ENCODE measurements at places on chromosomes 7 and 10. TPM values are rescaled to one million over a fixed set of nuclear protein-coding genes. Genes with fewer than 3 reads are reported as not detected.

The ACTL6B gene
- not detected for total RNA-seq

The TRPV5 gene
- not detected for total RNA-seq

The TRIM73 gene
- 0.38 TPM for total RNA-seq

The PNLIP gene
- total RNA-seq = under 0.01 TPM

The SGPL1 gene
- 144 TPM for total RNA-seq

The C10orf105 gene
- not detected for total RNA-seq

The ARHGAP22 gene
- total RNA-seq = 9.0 TPM

The CYP2E1 gene
- under 0.01 TPM for total RNA-seq

The CDNF gene
- 1.3 TPM for total RNA-seq

The CCDC146 gene
- 2.1 TPM for total RNA-seq

The TUBAL3 gene
- total RNA-seq = 0.26 TPM

The CFAP46 gene
- total RNA-seq = 0.38 TPM

The WNT16 gene
- total RNA-seq = not detected

The CAV2 gene
- total RNA-seq = 150 TPM

The CLRN3 gene
- total RNA-seq = not detected

The TAS2R4 gene
- 1.8 TPM for total RNA-seq

The NUTM2E gene
- total RNA-seq = 0.13 TPM

The AOAH gene
- not detected for total RNA-seq

The CDK5 gene
- total RNA-seq = 12.4 TPM

The NFKB2 gene
- total RNA-seq = 6.8 TPM

The C10orf62 gene
- total RNA-seq = not detected

The POM121C gene
- 12.1 TPM for total RNA-seq
